ENCODE measurements at places on chromosomes 5 and 9.

GRCh38 chr5:10536931-10537579 lies 26.8 kb upstream of the ANKRD33B start:
- no peak for DNase-seq

- DNase-seq = no peak
These were observed 82.4 kb upstream of the PPP1R26 start for GRCh38 chr9:135397142-135397541.

DNA sequence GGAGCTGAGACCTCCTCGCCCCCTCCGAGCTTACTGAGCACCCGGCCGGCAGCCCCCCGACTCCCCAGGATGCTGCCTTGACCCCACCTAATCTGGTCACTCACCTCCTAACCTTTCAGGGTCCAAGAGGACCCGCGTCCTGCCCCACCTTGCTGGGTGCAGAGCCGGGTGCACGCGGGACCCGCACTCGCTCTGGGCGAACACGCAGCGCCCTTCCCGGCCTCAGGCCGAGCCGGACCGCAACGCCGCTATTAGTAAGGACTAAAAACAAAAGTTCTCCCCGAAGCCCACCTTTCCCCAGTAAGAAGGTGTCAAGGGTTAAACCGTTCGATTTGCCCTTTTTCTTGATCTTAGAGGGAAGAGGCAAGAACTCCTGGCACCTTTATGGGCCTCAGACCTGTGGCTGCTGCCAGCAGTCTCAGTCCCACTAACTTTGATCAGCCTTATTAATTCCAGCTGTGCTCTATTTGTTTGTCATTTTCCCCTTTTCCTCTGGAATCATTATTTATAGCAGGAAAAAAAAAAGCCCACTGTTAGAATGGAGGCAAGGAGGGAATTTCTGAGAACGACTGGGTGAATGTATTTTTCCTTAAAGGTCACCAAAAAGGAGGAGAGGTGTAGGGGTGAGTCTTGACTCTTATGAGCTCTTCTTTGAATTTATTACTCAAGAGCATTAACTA lies 10.5 kb downstream of the IRX2 start:
- DNase-seq = no peak

DNA sequence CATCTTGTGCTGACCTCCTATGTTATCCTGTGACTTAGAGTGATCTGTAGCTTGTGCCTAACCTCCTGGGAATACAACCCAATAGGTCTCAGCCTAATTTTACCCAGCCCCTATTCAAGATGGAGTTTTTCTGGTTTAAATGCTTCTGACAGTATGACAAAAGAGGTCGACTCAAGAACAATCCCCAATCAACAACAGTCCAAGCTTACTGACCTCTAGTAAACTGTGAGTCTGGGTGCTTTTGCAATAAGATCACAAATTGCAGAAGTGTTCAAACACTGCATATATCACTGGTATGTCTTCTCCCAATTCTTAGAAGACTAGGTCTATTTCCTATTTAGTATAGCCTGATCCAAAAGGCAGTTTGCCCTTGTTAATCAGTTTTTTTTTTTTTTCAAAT lies 323.5 kb upstream of the PTGER4 start:
- DNase-seq = no peak

GRCh38 chr9:129405089-129405826 lies 215.6 kb downstream of the C9orf50 start:
- DNase-seq = no peak

DNA sequence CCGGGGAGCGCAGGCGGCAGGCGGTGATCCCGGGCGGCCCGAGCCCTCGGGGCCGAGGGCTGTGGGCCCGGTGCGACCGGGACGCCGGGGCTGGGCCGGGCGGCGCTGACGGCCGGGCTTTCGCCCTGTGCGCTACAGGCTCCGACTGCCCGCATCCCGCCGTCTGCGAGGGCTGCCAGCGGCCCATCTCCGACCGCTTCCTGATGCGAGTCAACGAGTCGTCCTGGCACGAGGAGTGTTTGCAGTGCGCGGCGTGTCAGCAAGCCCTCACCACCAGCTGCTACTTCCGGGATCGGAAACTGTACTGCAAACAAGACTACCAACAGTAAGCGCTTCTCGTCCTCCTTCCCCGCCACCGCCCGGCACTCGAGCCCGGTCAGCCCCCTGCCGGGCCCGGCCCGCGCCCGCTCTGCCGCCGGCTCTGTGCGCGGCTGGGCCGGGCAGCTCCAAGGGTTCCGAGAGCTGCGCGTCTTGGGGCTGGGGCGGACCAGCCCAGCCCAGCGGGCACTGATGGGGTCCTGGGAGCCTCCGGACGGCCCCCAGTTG lies 1.6 kb downstream of the LMX1B start:
- no peak for DNase-seq

- no peak for DNase-seq
These were observed 12.1 kb downstream of the PCDH1 start for GRCh38 chr5:141866096-141866495.

DNA sequence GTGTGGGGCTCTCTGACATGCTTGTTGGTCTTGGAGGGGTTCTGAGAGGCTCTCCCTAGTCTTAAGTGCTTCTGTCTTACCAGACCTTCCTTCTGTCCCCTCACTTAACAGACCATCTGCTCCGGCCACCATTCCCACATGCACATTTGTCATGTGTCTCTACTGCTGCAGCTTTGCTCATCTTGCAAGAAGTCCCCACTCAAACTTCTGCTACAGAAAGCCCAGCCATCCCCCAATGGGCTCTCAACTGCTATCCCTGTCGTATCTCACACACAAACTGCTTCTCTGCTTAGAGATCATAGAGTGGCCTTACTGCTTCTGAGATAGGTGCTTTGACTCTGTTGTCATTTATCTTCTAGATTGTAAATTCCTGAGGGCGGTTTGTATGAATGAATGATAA lies 69.4 kb downstream of the NUP214 start:
- DNase-seq = no peak

- no peak for DNase-seq
These were observed 30.4 kb upstream of the DENND1A start for GRCh38 chr9:123960366-123960765.

DNA sequence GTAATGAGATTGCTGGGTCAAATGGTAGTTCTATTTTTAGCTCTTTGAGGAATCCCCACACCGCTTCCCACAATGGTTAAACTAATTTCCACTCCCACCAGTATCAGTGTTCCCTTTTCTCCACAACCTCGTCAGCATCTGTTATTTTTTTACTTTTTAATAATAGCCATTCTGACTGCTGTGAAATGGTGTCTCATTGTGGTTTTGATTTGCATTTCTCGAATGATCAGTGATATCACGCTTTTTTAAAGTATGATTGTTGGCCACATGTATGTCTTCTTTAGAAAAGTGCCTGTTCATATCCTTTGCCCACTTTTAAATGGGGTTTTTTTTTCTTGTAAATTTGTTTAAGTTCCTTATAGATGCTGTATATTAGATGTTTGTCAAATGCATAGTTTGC lies 73.5 kb downstream of the MTAP start:
- DNase-seq = no peak

DNA sequence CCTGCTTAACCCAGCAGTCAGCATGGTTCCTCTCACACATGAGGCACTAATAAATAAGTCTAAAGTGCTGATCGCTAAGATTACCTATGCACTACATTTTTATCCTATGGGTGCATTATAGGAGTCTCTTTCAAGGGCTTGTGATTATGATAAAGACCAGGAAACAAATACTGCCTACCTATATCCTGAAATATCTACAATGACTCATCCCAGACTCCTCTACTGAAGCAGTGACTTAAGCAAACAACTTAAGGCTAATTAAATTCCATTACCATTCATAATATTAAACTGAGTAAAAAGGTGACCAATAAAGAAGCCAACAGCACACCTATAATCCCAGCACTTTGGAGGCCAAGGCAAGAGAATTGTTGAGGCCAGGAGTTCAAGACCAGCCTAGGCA lies 338.4 kb downstream of the DNAH5 start:
- no peak for DNase-seq

GRCh38 chr5:98588215-98588614 lies 185.2 kb upstream of the RGMB start:
- no peak for DNase-seq

GRCh38 chr9:2536511-2536910 lies 85.1 kb upstream of the VLDLR start:
- DNase-seq = no peak

- DNase-seq = peak; percentile 15
These were observed 242.5 kb downstream of the PBX3 start for GRCh38 chr9:125989524-125990180.

- DNase-seq = no peak
These were observed 213.0 kb downstream of the CRB2 start for GRCh38 chr9:123568691-123569688.

GRCh38 chr9:130682421-130683121 lies 11.0 kb upstream of the EXOSC2 start:
- DNase-seq = peak; percentile 83

GRCh38 chr5:32074401-32074800 lies 99.7 kb downstream of the GOLPH3 start:
- DNase-seq = no peak

GRCh38 chr5:113201715-113202114 lies 225.1 kb downstream of the DCP2 start:
- no peak for DNase-seq

GRCh38 chr9:77876091-77876490 lies 155.5 kb downstream of the GNAQ start:
- DNase-seq = peak; percentile 22

- DNase-seq = no peak
These were observed 356.7 kb downstream of the TMEM167A start for GRCh38 chr5:82720213-82721086.

DNA sequence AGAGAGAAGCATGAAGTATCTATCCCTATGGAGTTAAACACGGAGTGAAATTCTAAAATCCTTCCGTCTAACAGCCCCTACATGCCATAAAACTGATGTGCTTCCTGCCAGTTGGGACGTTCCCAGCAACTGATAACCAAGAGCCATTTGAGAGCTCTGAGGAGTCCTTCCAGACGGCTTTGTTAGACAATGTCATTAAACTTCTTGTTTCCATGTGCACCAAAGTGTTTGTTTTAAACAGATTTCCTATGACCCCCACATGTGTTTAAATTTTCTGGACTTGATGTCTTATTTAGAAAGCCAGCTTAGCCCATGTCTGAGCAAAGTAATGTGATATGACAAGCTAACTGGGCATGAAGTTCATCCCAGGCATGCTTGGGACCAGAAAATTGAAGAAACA lies 57.2 kb upstream of the LPAR1 start:
- DNase-seq = no peak

DNA sequence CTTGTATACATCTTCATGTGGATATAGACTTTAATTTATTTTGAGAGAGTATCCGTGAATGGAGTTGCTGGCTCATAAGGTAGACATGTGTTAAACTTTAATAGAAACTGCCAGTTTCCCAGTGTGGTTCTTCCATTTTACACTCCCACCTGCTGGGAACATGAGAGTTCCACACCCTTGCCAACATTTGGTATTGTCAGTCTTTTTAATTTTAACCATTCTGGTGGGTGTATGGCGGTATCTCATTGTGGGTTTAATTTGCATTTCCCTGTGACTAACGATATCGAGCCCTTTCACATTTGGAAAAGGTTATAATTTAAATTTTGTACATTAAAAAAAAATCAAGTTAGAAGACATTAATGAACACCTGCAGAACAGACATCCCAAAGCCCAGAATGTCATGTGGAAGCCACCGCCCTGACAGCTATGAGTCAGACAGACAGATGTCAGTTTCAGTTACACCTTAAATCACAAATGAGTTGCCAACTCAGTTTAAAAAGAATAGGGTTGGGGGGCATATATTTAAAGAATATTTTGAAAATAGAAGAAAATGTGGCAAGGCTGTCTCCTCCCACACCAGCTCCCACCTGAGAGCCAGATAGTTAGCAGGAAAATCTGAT lies 36.9 kb downstream of the ANKRD33B start:
- DNase-seq = no peak

- no peak for DNase-seq
These were observed 31.6 kb downstream of the ATP6V0E1 start for GRCh38 chr5:173015192-173015591.

DNA sequence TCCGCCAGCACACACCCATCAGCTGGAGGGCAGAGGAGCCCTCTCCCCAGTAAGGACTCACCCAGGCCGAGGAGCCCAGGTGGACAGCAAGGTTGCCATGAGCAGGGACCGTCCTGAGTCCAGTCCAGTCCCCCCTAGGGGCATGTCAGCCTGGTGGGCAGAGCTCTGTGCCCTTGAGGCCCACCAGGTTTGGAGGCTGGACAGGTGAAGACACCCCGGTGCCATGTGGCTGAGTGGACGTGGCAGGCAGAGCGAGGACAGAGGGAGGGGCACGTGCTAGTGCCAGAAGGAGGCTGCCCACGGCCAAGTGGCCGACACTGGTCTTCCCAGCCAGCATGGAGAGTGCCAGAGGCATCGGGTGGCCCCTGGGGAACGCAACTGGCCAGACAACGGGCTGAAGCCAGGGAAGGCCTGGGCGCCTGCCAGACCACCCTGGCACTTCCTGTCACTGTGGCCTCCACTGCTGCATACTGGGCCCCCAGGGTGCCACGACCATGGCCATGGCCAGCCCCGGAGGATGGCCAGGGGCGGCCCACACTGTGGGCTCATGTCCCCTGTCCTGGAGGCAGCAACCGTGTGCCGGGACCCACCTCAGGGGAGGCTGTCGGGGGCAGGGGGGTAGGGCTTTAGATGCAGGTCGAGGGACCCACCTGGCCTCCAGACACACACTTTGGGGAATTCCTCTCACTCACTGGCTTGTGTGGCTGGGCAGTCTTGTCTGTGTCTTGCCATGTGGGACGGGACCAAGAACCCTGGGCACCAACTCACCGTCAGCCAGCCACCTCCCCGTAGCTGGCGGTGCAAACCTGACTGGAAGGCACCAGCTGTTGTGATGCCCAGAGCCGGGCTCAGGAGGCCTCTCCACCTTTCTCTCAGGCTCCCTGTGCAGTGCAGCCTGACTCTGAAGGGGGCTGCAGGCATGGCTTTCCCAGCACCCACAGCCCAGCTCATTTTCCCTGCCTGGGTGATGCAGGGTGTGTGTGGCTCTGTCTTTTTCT lies 42.3 kb upstream of the LPCAT1 start:
- no peak for DNase-seq

DNA sequence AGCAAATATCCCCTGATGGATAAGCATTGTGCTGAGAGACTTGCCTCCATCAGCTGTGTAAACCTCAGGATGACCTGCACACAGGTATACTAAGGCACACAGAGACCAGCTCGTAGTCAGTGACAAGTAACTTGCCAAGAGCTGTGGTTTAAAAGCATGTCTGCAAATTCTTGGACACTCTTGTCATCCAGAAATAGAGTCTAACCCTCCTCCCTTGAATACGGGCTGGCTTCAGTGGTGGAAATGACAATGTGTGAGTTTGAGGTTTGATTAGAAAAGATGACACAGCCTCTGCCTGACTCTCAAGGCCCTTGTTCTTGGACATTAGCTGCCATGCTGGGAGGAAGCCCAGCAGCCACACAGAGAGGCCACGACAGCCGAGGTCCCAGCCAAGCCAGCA lies 114.4 kb downstream of the GADD45G start:
- no peak for DNase-seq

- DNase-seq = no peak
These were observed 5.9 kb upstream of the ACSL6 start for GRCh38 chr5:132017316-132017715.

Data from mesothelial cell of epicardium (in vitro differentiated cells).